ENCODE measurements at places on chromosomes 4 and X.

- no peak for DNase-seq
Observed at GRCh38 chrX:128051526-128051925, 677 bp downstream of the ACTRT1 start.

DNA sequence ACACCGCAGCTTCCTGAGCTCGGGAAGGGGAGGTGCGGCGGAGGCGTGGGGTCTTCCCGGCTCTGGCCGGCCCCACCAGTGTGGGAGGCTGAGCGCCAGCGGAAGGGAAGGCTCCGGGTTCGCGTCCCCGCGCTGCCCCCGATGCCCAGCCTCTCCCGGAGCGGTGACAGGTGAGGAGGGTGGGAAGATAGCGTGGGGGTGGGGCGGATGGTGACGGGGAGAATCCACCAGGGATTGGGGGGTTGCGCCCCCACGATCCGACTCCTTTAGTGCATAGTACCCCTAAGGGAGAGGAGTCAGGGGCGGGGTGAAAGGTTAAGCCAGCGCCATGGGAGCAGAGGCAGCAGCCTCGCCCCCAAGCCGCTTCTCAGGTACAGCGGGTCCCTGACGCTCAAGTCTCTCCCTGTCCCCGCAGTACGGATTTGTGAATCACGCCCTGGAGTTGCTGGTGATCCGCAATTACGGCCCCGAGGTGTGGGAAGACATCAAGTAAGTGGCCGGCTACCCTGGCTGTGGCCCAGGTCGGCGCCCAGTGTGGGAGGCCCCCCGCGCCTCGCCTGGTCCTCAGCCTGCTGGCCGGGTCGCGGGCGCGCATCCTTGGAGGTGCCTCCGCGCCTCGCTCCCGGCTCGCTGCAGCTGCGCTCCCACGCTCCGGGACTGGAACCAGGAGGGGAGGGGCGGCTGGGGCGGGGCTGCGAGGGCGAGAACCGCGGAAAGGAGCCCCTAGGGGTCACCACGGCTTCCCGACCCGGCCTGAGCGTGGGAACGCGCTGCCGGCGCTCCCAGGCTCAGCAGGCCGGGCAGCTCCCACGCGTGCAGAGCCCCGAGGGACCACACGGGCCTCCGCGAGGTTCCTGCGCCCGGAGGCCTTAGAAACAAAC is 791 bp downstream of the GUCY1B1 start:
- DNase-seq = peak; percentile 85

DNA sequence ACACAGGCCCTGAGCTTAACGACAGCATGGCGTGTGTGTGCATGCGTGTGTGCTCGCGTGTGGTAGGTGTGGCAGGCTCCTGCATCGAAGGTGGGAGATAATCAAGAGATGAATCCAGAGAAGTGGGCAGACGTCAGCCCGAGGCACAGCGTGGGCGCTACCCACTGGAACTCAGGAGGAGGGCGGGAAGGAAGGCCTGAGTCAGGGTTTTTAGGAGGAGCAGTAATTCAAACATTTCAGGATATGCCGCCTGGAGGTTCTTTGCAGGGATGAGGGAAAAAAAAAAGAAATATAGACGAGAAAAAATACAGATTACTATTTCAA is 66.3 kb upstream of the STX18 start:
- DNase-seq = no peak

DNA sequence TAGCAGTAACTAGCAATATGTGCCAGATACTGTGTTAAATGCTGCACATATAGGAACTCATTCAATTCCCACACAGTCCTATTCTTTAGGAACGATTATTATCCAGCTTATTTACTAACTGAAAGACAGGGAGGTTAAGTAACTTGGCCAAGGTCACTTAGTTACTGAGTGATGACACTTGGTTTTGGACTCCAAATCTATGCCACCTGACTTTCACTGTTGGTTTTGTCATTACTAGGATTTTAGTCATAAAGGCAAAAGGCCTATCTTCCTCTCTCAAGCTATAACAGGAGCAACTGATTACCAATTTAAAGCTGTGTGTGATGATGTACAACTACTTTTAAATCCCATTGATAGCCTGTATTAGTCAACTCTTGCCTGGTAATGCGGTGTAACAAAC is 138.9 kb upstream of the STX18 start:
- no peak for DNase-seq

DNA sequence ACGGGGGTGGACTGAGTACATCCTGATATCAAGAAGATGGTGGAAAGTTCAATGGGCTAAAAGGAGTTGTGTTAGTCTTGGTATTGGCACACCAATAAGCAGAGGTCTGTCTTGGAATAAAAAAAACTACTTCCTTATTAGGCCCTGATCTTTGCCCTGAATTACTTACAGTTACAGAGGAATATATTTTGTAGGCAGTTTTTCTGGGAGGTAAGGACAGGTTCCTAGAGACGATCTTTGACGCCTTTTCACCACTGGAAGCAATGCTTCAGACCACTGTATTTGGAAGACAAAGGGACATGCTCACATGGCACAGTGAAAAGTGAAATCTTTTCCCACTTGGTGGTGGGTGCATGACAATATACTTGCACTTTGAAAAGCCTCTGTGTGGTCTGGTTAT is 618 bp upstream of the XK start:
- no peak for DNase-seq

DNA sequence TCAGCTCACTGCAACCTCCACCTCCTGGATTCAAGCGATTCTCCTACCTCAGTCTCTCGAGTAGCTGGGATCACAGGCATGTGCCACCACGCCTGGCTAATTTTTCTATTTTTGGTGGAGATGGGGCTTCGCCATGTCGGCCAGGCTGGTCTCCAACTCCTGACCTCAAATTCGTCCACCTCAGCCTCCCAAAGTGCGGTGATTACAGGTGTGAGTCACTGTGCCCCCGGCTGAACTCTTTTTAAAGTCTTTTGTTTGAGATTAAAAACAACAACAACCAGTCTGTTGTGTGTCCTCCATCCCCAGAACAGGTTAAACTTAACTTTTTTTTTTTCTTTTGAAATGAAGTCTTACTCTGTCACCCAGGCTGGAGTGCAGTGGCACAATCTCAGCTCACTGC is 36.3 kb upstream of the RBPJ start:
- DNase-seq = no peak

- DNase-seq = no peak
Observed at GRCh38 chr4:12165616-12166015, 736.9 kb upstream of the HS3ST1 start.

DNA sequence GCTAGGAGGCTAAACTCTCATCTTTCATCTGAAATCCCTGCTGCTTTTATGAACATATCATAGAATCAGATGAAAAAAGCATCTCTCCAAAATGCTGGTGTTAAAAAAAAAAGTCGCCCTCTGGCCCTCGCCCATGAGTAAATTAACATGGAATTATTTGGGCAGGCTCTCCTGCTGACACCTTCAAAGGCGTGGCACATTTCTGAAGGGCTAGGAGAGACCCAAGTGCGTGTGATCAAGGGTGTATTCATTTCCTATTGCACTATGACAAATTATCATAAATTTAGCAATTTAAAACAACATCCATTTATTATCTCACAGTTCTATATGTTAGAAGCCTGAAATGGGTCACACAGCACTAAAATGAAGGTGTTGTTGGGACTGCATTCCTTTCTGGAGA is 5.1 kb downstream of the ANXA3 start:
- DNase-seq = no peak

DNA sequence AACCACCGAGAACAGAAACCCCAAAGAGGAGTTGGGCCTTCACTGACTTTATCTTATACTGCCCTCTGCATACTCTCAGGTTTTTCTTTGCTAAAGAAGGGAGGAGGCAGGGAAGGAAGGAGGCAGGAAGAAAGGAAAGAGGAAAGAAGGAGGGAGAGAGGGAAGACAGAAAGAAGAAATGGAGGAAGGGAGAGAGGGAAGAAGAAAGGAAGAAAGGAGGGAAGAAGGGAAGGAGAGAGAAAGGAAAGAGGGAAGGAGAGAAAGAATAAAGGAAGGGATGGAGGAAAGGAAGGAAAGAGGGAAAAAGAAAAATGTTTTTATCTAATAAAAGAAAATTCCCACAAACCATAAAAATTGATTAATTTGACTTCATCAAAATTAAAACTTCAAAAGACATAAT is 294.6 kb downstream of the PTTG2 start:
- no peak for DNase-seq

- DNase-seq = peak; percentile 50
Observed at GRCh38 chrX:11629593-11630211, 36.0 kb downstream of the ARHGAP6 start.

- peak; percentile 22 for DNase-seq
Observed at GRCh38 chrX:111181951-111182350, 86.0 kb downstream of the PAK3 start.

DNA sequence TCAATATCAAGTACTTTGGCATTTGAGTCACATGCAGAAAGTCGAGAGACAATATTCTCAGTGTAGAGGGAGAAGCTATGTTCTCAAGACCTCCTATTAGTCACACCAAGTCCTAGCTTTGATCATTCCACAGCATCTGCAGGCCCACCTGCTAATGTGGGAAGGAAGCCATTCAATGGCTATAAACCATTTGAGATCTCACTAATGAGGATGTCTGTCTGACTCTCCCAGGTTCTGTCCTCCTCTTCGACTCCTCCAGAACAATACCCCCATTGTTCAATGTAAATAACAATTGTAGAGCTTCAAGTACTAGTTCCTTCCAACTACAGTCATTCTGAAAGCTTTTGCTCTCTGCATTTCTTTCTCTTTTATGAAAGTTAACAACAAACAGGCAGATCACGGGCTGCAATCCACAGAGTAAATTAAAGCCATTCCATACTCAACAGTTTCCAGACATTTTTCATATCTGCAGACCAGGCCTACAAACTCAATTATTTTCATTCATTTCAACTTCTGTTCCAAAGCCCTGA is 140.2 kb upstream of the EDNRA start:
- DNase-seq = no peak

GRCh38 chr4:184237612-184238011 is 19.9 kb upstream of the ENPP6 start:
- no peak for DNase-seq

DNA sequence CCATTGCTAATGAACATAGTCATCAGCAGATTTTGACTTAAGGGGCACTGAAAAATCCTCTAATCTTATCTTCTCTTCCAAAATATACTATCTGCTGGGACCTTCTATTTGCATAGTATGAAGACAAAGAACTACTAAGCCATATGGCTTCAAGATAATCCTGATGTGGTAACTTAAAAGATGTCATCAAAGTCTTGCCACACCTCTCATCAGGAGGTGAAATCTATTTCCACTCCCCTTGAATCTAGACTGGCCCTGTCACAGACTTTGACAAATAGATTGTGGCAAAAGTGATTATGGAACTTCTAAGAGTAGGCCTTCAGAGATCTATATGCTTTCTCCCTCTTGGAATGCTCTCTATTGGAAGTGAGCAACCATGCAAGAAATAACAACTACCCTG is 27.3 kb upstream of the TET2 start:
- no peak for DNase-seq

- no peak for DNase-seq
Observed at GRCh38 chr4:47933840-47934239, 19.5 kb upstream of the NFXL1 start.

DNA sequence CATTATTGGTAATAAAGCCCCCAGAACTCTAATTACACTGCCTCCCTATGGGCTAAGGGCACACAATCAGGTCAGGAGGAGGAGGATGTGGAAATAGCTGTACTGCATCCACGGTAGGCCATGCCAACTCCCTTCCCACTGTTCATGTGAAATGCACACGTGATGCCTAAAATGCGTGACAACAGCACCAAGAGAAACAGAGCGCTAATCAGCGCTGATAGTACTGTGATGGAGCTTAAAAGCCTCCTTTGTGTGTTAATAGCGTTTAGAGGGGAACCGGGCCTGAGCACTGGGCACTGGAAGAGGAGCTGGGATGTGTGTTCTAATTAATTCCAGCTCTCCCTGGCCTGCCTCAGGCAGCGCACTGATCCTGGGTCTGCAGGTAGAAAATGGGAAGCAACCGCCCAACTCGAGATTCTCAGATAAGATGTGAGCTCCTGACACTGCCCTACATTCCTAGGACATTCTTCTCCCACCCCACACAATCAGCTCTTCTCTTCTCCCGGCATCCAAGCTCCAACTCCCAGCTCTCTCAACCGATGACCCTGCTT is 12.9 kb downstream of the DCTD start:
- no peak for DNase-seq

DNA sequence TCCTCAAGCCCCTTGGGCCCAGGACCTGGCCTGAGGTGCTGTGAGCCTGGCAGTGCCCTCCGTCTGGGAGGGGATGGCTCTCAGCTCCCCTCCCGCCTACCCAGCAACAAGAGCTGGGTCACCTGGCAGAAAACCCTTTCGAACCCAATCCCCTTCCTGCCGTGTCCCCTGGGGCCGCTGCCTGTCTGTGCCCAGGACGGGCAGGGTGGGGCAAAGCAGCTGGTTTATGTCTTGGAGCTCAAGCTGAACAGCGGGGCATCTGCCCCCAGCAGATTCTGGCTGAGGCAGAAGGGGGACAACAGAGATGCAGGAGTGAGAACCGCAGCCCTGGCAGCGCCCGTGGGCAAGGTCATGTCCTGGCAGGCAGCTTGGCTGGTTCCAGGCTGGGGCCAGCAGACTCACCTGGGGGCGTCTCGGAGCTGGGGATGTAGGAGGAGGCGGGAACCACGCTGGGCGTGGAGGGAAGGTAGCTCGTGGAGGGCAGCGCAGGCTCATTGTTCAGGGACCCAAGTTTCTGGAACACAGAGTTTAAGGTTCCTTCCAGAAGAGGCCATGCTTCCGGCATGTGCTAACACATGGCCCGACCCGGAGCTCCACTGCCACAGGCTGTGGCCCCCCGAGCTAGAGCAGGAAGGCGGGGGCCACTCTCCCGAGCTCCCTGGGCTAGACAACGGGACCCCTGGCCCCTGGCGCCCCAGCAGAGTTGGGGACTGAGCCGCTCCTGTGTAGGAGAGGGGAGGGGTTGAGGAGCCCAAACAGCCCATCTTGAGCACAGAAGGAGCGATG is 24.2 kb downstream of the NELFA start:
- DNase-seq = no peak

- DNase-seq = no peak
Observed at GRCh38 chrX:102697494-102697893, 14.8 kb upstream of the GPRASP2 start.

DNA sequence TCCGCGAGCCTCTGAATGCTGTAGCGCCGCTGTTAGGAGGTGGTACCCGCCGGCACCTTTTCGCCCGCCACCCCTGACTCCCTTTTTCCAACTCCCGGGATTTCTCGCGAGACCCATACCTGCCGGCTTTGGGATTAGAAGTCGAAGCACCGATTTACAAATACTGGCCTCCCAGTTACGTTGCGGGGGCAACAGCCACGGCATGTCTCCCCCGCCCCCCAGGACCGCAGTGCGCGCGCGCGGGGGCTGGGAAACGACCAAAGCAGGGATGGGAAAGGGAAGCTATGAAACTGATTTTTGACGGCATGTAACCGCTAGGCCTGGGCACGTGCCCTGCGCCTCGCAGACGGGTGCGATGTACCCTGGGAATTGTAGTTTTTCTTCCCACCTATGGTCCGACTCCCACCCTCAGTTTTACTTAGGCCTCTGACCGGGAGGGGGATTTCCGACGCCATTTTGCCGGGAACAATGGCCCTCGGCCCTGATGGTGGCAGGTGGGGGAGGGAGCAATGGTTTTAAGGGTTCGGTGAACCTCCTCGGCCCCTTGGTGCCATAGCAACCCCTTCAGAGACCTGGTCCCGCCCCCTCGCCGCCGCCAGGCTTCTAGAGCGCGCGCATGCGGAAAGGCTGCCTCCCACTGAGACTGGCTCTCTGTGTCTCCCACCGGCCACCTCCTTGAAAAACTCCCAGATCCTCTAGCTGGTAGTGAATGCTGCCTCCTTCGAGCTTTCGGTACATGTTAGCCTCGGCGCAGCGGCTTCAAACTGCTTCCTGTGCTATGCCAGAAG is 772 bp upstream of the WNK3 start:
- DNase-seq = peak; percentile 82

- DNase-seq = no peak
Observed at GRCh38 chr4:73721435-73721834, 18.9 kb upstream of the CXCL8 start.

GRCh38 chr4:123449780-123450179 is 53.2 kb downstream of the SPRY1 start:
- DNase-seq = no peak

All from femur (tissue), 1 donor.